ENCODE measurements at places on chromosomes 3 and 15. TPM values are rescaled to one million over a fixed set of nuclear protein-coding genes. Genes with fewer than 3 reads are reported as not detected.
A peak's percentile ranks its signal among the peaks of the same experiment; 100 is the strongest.

- DNase-seq = peak; percentile 63
Observed at GRCh38 chr3:183766745-183767606, 58.4 kb downstream of the MAP6D1 start.

GRCh38 chr3:15933439-15934139, 135.8 kb upstream of the ANKRD28 start:
- DNase-seq = no peak

DNA sequence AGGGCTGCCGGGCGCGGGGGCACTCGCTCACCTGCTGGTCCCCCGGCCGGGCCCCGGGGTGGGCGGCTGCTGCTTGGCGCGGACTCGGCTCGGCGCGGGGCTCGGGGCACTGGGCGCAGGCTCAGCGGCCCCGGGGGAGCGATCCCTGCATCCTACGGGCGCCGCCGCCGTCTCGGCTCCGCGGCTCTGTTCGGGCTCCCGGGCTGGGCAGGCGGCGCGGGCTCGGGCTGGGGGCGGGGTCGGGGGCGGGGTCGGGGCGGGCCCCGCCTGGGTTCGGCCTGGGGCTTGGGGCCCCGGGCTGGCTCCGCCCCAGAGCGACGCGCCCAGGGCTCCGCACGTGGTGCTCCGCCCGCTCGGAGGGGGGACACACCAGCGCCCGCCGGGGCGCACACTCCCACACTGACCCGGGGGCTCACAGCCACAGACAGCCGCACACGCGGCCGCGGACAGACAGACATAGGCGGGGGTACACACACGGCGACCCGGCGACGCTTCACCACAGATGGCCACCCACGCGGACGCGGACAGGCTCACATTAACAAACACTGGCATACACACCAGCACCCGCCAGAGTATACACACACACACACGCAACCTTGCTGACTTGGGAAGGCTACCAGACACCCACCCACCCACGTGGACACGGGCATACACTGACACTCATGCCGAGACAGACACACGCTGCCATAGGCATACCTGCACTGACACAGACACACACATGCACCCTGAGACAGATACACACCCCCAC, at the start of gene SCN5A:
SCN5A (minus strand) TSS at position 188 of the 748 bp plus-strand sequence. CDS start 16,380 bp downstream, outside the sequence.
- peak; percentile 32 for DNase-seq

Gene C3orf22
- total RNA-seq = not detected

GRCh38 chr3:71978150-71978721, 193.3 kb upstream of the PROK2 start:
- peak; percentile 28 for DNase-seq

DNA sequence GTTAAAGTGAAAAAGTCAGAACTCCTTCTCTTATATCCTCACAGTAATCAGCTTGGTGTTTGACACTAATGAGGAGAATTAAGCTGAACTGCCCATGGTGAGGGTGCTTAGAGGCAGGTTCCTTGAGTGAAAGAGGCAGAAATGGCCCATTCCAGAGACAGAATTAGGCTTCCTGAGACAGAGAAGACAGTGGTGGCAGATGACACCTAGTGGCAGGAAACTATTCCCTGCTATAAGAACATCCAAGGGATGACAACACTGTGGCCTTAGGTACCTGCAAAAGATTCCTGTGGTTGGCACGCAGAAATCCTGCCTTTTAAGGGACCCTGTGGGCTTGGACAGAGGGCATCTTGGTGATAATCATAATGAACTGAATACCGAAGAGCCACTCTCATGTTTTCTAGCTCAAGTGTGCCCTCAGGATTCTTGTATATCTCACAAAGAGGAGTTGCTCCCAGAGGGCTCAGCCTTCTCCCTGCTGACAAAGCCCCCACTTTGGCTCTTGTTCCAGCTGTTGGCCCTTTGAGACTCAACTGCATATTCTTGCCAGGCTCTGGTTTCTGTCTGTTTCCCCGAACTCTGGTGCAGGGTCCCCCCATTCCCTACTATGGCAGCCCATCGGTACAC, 56.0 kb downstream of the KBTBD12 start:
- DNase-seq = no peak

GRCh38 chr15:78079298-78080087, 2.0 kb upstream of the TBC1D2B start:
- DNase-seq = no peak

- DNase-seq = no peak
Observed at GRCh38 chr15:38687340-38687739, 122.7 kb upstream of the RASGRP1 start.

DNA sequence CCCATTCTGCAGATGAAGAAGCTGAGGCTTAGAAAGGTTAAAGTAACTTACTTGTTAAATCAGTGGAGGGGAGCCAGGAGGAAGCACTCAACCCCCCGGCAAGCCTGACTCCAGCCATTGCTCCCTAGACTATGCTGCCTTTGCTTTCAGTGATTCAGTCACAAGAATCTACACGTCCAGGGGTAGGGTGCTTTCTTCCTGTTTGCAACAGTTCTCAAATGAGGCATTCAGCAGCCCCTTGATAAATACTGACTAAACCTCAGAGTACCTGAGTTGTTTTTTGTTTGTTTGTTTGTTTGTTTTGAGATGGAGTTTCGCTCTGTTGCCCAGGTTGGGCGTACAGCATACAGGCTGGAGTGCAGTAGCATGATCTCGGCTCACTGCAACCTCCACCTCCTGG, 28.6 kb downstream of the MAGEF1 start:
- DNase-seq = no peak

DNA sequence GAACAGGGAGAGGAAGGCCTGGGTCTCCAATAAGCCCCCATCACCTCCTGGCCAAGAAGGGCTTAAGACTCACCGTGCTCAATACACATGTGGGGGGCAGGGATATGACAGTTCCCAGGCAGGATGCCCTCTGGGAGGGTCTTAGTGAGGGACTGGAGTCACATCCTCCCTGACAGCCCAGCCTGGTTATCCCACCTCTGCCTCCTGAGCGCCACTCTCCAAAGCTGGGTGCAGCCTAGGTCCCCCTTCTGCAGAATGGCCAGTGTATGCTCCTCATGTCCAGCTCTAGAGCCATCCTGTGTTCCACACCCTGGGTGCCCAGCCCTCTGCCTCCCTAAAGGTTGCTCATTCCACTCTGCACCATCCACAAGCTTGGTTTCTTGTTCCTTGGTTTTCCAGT, 1.2 kb upstream of the SHISA5 start:
- DNase-seq = no peak

DNA sequence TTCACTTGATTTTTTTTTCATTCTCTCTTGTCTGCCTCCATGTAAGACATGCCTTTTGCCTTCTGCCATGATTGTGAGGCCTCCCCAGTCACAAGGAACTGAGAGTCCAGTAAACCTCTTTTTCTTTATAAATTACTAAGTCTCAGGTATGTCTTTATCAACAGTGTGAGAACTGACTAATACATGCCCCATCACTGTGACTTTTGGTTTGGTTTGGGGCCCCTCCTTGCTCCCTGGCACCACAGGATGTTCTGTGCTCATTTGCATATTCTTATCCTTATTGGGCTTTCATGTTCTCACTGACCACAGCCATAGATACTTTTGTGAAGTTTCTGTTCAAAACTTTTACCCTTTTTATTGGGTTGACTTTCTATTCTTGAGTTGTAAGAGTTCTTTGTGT, 3.8 kb upstream of the PRR20G start:
- no peak for DNase-seq

Gene GOLGA8H
- total RNA-seq = 0.76 TPM

Gene GRK7
- not detected for total RNA-seq

DNA sequence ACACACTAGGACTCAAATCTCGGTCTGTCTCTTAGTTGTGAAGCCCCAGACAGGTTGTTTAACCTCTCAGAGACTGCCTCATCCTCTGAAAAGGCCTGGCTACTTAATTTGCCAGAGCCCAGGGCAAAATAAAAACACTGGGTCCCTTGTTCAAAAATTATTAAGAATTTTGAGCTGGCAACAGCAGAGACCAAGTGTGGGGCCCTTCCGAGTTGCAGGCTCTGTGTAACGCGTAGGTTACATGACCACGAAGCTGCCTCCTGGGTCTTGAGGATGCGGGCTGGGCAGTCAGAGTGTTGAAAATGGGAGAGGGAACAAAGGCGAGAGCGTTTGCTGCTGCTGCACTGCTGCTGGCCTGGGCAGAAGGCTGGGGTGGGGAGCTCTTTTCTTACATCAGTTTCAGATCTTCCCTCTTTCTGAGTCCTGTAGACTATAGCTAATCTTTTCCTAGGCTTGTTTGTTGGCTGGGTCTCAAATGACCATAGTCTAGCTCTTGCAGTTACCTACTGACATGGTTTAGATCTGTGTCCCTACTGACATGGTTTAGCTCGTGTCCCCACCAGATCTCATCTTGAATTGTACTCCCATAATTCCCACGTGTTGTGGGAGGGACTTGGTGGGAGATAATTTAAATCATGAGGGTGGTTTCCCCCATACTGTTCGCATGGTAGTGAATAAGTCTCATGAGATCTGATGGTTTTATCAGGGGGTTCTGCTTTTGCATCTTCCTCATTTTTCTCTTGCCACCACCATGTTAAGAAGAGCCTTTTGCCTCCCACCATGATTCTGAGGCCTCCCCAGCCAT, 49.9 kb downstream of the CLEC3B start:
- DNase-seq = no peak
